Right renal pelvis (tissue), 4 donors: ENCODE measurements at places on chromosomes 11 and 22.

DNA sequence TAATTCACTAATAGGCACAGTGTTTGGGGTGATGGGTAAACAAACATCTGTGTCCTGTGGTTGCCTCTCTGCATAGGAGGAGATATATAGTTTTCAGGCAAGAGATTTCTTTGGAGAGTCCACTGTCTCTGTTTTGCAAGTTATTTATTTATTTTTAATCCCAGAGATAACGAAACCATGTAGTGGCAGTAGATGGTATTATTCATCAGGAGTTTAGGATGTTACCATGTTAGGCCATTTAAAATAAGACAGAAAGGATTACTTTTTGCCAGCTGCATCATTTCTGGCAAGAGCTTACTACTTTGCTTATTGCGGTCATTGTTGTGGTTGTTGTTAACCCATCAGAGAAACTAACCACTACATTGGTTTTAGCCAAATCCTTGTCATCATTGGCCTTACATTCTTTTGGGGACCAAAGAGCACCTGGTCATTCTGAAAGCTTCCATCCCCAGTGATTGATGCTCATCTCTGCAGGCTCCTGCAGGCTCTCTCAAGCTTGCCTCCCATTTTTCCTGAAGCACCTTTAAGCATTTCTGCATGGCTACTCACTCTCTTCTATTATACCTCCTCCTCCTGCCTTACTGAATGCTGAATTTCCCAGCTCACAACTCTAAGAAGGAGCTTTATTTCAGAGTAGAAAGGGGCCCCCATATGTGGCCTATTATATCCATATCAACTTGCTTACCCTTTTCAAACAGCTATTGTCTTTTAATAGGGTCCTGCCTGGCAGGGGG, 84.4 kb downstream of the CSTPP1 start:
- DNase-seq, result no peak

DNA sequence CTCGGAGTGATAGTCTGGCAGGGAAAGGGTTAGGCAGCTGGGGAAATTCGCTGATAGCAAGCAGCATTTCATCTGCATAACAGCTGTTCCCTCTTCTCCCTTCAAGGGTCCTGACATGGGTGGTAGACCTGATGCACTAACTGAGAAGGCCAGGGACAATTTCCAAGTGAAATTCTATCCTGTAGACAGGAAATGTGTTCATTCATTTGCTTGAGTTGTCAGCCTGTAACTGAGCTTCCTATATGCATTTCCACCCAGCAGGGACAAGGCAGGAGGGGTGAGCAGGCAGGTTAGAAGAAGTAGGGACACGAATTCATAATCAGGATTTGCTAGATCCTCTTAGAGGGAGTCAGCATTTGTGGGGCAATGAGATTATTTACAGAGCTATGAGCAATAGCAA, 154.3 kb upstream of the NCAM1 start:
- DNase-seq, result no peak

- DNase-seq, result no peak
Measured at GRCh38 chr11:44589301-44589700, 23.8 kb downstream of the CD82 start.

GRCh38 chr11:131756479-131757110, 386.2 kb downstream of the NTM start:
- no peak for DNase-seq

DNA sequence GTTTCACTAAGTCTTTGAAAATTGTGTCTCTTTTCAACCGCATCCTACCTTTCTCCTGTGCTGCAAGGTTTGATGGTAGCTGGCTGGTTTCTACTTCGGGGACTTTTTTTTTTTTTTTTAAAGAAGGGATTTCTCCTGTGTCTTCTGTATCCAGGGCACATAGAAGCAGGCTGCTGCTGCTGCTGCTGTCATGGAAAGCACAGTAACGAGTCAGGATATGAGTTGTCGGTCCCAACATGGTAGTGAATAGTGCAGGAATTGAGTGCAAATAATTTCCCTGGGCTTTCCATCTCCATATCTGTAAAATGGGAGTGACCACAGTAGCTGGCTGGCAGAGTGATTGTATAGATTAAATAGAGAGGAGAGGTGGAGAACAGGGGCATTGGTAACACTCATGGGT, 118.3 kb upstream of the NAV2 start:
- no peak for DNase-seq

GRCh38 chr22:41198027-41198580, 7.0 kb upstream of the L3MBTL2 start:
- DNase-seq, result no peak

GRCh38 chr11:27705873-27706820, 5.9 kb upstream of the BDNF start:
- no peak for DNase-seq

- no peak for DNase-seq
Measured at GRCh38 chr11:130623670-130624668, 175.5 kb downstream of the ADAMTS15 start.

- DNase-seq, result no peak
Measured at GRCh38 chr22:45942787-45943493, 34.0 kb downstream of the WNT7B start.
